ENCODE measurements at places on chromosomes 3 and 15.

DNA sequence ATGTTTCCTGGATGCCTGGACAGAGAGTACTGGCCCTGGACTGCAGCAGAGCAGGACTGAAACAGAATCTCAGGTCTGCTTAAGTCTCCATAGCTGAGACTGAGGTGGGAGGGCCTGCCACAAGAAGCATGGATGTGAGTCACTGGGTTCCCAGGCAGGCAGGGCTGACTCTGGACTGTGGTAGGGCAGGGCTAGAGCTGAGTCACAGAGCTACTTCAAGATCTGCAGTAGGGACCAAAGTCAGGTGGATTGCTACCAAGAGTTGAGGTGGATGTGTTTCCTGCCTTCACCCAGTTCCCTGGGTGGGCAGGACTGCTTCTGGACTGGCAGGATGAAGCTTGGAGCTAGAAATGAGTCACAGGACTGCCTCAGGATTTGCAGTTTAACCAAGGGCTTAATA lies 282.9 kb downstream of the AGBL1 start:
- DNase-seq: no peak

GRCh38 chr3:66715806-66716205 lies 215.0 kb upstream of the LRIG1 start:
- no peak for DNase-seq

DNA sequence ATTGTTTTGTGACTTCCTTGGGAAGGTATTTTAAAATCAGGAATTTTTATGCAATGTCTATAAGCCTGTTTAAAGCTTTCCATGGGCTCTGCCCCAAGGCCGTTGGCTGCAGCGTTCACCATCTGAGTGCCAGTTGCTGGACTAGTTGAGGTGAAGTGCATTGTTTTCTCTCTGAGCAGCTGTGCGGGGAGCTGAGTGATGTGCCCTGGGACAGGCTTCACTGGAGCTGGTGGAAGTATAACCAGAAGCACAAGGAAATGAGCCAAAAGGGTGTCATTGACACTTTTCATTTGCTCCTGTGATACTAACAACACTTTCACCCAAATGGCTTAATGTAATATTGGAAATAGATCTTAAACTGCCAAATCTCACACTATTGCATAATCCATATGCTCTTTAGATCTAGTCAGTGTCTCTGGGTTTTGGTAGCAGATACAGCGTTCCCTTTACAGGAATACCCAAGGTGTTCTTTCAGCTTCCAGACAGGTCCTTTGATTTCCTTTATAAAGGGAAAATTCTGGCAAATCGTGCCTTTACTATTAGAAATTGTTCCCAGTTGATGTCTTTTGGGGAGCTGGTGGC lies 29.2 kb downstream of the APH1B start:
- no peak for DNase-seq

DNA sequence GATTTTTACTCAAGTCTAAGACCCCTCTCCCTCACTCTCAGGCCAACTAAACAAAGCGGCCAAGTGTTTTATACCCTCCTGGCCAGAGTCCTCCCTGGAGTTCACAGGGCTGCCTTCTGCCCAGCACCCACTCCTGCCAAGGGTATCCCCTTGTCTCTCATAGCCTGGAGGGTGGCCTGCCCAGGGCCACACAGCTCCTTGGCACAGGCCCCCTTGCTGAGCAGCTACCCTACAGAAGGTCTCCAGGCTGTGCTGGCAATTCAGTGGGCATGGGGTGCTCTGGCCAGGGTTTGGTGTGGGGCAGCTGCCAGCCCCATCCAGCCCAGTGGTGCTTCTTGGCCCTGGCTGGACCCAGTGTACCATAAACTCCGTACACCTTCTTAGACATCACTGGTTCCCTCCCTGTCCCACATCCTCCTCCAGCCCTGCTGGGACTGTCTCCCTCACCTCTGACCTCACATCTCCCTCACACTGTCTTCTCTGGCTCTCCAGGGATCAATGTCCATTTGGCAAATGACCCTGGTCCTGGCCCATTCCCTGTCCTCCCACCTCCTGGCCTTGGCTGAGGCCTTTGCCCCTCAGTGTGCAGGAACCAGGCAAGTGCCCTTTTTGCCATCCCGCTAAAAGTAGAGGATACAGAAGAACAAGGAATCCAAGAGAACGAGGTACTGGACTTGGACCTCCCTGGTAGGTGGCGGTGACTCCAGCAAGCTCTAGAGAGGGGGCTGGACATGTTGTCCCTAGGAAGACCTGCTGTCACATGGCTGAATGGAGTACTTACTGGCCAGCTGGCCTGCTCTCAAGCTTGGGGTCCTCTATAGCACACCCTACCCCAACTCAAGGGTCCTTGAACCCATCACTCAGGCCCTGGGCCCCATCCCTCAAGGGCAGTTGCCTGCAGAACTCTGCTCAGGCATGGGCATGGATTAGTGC lies 50.0 kb upstream of the TRPM1 start:
- no peak for DNase-seq

- DNase-seq: no peak
These were observed 154.5 kb downstream of the ZNF621 start for GRCh38 chr3:40679290-40679689.

GRCh38 chr15:45729141-45729540 lies 94.3 kb downstream of the SQOR start:
- no peak for DNase-seq

Data from stimulated activated CD4-positive, alpha-beta T cell treated with anti-CD3 and anti-CD28 coated beads, TNF-alpha, amount 100 ng/mL, for 4 hours (primary cell).